Activated CD4-positive, alpha-beta T cell treated with anti-CD3 and anti-CD28 coated beads for 48 hours (primary cell): ENCODE measurements at places on chromosomes 2 and 18.

DNA sequence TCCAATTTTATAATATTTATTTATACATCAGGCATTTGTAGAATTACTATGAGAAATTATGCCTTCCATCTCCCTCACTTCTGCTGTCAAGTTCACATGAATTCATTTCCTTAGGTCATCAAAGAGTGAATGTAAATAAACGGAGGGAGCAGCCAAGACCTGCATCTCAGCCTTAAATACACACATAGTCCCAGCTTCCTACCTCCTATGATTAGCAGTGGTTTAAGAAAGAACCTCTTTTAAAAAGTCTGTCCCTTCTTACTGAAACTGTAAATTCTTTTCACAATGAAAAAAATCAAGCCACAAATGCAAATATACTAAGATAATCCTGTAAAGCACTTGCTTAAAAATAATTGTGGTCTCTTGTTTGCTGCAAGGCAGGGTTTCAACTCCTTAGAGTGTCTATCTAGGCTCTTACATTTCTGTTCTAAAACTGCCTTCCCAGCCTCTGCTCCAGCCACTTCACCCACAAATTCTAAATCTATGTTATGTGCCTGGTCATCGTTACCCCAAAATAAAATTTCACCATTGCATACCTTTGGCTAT lies 532.7 kb upstream of the FSHR start:
- no peak for DNase-seq

GRCh38 chr2:25202275-25202674 lies 33.9 kb upstream of the POMC start:
- no peak for DNase-seq

DNA sequence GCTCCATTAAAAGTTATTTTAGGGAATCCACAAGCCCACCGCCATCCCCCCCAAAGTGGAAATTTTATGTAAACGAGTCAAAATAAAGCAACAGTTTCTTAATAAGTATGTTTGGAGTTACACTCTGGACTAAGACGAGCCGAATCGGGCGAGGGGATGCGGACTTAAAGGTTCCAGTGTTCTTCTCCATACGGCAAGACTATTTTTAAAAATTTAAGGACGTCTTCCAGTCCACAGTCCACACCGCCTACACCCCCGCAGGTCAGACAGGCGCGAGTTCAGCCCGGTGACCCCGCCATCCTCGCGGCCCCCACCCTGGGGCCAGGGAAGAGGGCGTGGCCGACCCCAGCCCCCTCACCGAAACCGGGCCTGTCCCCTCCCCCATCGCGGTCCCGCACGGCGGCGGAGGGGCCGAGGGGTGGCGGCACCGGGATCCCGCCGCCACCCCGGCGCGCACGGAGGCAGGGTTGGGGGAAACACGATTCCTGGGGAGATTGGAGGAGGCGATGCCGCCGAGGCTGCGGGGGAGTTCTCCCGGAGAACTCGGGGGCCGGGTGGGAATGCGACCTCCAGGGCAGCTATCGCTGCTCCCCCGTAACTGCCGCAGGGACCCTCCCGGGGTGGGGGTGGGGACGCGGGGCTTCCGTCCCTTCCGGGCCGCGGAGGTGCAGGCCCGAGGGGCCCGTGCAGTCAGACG lies 24.5 kb upstream of the SMAD7 start:
- no peak for DNase-seq

DNA sequence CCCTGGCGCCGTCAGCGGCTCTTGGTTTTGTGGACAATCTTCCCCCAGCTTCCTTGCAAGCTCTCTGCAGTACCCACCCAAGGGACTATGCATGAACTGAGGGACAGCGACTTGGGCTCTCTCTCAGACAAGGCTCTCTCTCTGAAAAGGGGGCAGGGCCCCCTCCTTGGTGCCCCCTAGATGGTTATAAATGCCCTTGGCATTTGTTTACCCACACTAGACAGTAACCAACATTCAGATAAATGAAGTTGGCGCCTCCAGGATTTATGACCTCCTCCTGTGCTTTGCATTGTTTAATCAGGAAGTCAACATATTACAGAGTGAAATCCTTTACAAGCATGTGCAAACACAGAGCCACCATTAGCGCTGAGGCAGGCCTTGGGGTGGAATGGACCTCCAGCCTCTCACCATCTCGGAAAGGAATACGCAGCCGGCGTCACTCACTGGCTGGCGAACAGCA lies 547.4 kb upstream of the ID2 start:
- no peak for DNase-seq

DNA sequence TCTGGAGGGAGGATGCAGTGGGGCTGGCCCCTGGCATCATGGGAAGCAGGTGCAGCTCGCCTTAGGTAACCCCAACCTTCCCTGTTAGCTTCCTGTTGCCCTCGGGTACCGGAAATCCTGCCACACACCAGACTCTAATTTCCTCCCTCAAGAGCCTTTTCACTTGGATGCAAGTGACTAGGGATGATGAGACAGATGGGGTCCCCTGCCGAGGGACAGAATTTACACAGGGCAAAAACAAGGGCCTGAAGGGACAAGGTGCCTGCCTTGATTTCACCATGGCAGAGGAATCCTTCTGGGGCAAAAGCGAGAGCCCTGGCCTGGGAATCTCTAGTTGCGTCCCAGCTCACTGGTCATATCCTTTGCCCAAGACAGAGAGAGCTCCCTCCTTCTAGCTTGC lies 263.1 kb downstream of the LOXHD1 start:
- no peak for DNase-seq

GRCh38 chr2:191038741-191039140 lies 24.8 kb upstream of the STAT1 start:
- no peak for DNase-seq

GRCh38 chr2:197286805-197287595 lies 23.6 kb downstream of the ANKRD44 start:
- peak; percentile 55 for DNase-seq

DNA sequence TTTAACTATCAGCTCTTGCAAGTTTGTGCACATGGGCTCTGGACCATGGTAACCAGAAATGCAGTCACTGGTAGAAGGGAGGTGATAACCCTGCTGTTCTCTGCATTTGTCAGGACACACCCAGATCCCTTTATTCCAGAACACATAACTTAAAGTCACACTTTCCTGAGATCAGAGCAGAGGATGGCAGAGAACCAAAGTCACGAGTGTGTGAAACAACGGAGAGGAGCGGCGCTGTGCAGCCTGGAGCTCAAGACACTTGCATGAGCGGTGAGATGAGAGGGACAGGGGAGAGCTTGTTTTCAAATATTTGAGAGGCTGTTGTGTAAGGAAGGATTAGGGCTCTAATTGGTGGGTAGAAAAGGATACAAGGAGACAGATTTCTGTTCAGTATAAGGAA lies 43.3 kb upstream of the AAK1 start:
- no peak for DNase-seq

DNA sequence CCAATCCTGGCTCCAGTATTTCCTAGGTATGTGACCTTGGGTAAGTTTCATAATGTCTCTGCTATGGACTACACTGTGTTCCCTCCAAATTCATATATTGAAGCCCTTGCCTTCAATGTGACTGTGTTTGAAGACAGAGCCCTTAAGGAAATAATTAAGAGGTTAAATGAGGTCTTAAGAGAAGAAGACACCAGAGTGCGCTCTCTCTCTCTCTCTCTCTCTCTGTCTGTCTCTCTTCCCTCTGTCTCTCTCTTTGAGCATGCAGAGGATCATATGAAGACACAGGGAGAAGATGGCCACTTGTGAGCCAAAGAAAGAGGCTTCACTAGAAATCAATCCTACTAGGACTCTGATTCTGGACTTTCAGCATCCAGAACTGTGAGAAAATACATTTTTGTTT lies 52.2 kb downstream of the NXPH2 start:
- DNase-seq: no peak
